Kidney epithelial cell (primary cell): ENCODE measurements at places on chromosomes 12 and 14. TPM values are rescaled to one million over a fixed set of nuclear protein-coding genes. Genes with fewer than 3 reads are reported as not detected.

Gene HOXC11
- total RNA-seq, result 0.58 and 0.96 TPM in 2 replicates

GRCh38 chr12:62834406-62834805 is 100.5 kb downstream of the PPM1H start:
- no peak for DNase-seq

DNA sequence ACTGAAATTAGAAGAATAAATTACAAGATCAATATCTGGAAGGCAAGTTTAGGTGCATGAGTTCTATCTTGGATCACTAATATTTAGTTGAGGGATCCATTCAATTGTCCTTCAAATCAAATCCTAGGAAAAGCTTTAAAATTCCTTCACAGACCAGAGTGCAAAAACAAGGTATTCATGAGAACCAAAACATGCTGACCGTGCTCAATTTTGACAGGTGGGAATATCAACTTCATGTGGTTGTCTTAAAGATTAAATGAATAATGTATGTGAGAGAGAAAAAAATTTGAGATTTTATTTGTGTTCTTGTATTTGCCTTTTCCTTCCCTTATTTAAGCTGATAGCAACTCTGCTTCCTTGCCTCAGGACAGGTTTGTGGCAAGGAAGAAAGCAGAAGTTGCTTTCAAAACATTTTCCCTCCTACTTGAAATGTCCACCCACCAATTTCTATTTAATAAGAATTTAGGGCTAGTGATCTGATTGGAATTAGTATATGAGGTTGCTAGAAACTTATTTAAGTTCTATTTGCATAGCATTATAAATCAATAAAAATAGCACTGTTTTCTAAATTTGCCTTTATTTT is 4.9 kb upstream of the PPP1R12A start:
- no peak for DNase-seq

GRCh38 chr12:94961256-94961824 is 42.2 kb downstream of the NDUFA12 start:
- DNase-seq, result no peak

Gene TIGAR
- total RNA-seq, result 17.3 and 18.3 TPM in 2 replicates

- DNase-seq, result no peak
These were observed 51.1 kb downstream of the BEGAIN start for GRCh38 chr14:100536121-100536510.

DNA sequence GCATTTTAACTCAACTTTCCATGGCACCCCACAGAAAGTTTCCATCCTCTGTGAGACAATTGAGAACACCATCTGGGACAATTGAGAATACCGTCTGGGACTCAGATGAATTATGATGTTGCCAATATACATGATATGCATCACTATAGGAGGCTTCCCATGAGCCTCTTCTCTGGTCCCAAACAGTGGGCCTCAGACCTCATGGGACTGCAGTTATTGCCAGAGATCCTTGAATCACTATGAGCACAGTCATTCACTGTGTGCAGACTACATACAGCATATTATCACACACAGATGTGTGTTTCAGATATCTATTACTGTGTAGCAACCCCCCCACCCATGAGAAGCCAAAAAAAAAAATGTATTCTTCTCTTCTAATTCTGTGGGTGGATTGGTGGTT is 134.4 kb downstream of the GXYLT1 start:
- DNase-seq, result no peak

DNA sequence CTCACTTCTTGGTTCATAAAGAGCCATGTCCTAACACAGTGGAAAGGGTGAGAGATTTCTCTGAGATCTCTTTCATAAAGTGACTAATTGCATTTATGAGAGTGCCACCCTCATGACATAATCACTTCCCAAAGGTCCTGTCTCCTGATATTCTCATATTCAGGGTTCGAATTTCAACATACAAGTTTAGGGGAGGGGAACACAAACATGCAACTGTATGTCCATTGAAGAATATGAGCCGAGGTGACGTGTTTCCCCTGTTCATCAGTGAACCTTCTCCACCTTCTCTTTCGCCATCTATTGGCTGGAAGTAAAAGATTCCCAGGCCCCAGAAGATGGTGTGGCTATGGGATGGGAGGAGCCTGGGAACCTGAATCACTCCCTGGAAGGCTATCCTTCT is 354.2 kb upstream of the ATP2B1 start:
- DNase-seq, result no peak

DNA sequence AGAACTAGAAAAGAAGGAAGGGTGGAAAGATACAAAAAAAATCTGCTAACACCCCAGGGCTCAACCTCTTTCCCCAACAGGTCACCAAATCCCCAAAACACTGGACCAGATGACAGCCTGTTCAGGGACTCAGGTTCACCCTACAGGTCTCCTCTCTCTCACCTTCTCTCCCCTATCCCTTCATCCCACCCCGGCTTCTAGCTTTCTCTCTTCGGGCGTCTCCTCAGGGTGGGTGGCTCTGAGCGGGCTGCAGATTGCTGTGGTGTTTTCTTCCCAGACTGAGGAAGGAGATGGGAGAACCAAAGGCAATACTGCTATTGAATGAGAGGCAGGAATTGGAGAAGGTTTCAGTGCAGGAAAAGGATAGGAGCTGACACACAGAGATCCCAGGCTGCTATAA is 39.3 kb downstream of the ANO2 start:
- no peak for DNase-seq

DNA sequence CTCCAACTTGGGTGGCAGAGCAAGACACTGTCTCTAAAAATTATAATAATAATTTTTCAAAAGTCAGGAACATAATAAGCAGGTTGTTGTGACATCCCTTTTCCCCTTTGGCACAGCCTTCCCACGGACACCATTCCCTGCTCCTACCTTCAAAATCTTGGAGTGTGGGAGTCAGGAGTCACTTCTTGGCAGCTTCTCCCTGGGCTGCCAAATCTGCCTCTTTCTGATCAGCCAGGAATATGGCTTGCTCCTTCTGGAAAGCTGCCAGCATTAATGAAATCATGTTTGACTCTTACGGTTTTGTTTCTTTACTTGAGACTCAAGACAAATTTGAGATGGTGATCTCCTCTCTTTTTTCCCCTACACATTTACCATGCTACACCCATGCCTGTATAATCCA is 391.4 kb upstream of the SYT1 start:
- DNase-seq, result no peak

Gene UNC79
- total RNA-seq, result 0.13 and 0.14 TPM in 2 replicates

Gene GLS2
- total RNA-seq, result 2.3 and 3.3 TPM in 2 replicates
